HepG2 (cell line): ENCODE measurements at places on chromosomes 6 and 20.
A peak's percentile ranks its signal among the peaks of the same experiment; 100 is the strongest.

DNA sequence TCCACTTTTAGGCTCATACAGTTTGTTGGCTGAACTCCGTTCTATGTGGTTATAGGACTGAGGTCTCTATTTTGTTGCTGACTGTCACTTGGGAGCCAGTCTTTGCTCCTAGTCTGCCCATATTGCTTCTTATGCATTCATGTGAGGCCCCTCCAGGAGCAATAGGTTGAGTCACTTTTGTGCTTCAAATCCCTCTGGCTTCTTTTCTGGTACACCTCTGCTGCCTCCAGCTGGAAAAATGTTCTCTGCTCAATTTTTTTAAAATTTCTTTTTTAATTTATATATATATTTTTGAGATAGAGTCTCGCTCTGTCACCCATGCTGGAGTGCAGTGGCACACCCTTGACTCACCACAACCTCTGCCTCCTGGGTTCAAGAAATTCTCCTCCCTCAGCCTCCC, 42.7 kb upstream of the NOX3 start:
- peak; percentile 49 for DNase-seq

GRCh38 chr20:62732842-62733525, 24.3 kb downstream of the NTSR1 start:
- no peak for DNase-seq

DNA sequence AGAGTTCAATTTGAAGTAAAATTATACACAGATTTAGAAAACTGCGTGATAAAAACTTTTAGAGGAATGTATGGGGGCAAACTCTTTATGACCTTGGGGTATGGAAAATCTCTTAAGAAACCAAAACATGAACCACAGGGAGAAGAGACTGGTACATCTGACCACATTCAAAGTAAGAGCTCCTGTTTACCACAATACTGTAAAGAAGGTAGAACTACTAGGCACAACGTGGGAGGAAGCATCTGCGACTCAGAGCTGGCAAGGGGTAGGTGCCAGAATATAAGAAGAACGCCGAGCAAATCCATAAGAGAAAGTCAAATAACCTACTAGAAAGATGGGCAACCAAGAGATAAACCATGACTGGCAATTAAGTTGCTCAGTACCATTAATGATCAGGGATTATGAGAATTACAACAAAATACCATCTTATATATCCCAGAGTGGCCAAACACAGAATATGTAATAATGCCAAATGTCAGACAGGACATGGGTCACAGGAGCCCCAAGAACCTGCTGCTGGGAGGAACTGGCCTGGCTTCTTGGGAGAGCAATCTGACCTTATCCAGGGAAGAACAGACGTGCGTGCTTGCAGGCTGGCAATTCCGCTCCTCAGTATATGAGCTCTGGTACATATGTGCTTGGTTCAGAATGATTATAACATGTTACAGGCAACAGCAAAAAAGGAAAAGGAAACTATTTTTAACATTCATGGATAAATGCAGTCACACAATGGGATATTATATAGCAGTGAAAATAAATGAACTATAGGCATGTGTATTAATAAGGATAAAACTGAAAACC, 50.2 kb downstream of the INSM1 start:
- DNase-seq, result no peak

DNA sequence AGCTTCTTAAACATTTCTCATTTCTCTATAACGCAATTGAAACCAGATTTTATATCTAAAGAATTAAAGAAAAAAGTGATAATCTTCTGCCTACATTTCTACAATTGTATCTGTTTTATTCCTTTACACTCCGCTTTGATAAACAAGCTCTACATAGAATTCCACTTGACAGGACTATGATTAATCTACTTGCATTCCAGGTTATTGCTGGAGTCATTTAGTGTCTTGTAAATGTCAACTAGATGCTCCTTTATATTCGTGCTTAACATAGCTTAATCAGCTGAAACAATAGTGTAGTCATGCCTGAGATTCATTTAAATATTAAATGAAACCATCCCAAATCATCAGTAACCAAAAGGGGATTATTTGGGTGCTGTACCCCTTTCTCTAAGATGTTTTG, 284.0 kb downstream of the TRDN start:
- DNase-seq, result no peak

GRCh38 chr6:85405853-85406198, 44.1 kb upstream of the NT5E start:
- DNase-seq, result no peak

DNA sequence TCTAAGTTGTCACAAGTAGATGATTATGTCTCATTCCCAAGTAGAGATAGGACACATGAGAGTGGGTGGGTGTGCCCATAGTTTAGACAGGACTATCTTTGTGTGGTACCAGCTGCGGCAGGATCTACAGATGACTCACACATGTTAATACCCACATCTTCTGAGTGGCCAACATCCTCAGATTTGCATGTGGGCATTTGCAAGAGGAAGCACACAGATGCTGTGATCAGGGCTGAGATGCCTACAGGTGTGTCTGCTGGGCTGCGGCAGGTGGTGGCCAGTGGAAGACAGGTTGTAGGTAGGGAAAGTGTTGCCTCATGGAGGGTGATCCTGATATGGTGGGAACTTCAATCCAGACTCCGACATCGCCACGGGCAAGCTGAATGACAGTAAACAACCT, 50.8 kb downstream of the UTRN start:
- DNase-seq, result no peak

- no peak for DNase-seq
Observed at GRCh38 chr6:22466665-22467245, 102.6 kb upstream of the HDGFL1 start.

DNA sequence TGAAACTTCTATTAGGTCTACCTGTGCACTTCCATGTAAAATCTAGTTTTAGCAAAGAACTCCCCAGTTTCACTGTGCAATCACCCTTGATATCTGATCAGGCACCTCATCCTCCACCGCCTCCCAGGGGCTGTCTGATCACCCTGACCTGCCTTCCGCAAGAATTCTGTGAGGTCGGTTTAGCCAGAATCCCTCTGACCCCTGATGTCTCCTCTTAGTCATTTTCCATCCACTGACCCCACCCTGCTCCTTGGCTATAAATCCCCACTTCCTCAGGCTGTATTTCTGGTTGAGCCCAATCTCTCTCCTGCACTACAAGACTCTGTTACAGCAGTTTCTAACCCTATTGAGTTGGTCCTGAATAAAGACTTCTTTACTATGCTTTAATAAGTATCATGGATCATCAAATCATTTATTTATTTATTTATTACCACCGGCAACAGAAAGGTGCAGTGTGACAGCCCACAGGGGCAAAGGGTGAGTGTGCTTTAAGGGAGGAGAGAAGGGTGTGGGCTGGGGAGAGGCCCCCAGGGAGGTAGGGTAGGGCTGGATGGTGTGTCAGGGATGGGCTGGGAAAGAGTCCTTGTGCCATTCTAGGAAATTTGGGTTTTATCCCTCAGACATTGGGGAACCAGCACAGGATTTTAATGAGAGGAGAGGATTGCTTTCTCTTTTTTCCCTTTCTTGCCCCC, 11.2 kb upstream of the SERPINB6 start:
- no peak for DNase-seq

DNA sequence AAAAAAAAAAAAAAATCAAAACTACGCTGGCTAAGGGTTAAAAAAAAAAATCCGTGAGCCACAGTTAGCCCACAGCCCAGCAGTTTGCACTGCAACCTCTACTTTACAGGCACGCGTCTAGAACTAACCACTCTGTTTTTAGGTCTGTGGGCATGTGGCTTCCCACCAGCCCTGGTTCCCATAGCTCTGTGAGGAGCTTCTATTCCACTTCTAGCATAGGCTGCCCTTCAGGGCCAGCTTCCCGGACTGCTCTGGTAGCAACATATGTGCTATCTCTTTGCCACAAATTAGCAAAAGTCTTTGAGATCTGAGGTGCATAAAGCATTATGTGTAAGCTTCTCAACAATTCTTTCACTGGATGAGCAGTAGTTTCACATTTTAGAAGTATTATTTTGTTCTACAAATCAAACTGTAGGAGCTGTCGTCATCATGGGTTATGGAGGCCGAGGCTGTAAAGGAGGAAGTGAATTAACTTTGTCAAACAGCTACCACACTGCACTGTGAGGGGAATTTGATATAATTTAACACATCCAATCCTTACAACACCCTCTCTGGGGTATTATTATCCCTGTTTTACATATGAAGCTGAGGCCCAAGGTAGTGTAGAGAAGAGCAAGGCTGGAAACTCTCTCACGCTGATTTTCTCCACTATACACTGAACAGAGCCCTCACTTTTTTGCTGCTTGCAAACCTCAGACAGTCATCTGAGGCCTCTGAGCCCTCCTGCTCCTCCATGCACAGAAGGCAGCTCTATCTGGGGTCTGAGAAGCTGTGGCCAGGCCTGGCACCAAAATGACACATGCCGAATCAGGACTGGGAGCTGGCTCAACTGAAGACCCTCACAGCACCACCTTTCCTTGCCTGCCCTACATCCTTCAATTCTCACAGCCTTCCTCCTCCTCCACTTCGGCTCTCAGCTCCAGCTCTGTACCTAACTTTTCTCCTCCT, 35.4 kb downstream of the MAN1A1 start:
- DNase-seq, result no peak

GRCh38 chr6:104632588-104632987, 227.1 kb downstream of the HACE1 start:
- no peak for DNase-seq

DNA sequence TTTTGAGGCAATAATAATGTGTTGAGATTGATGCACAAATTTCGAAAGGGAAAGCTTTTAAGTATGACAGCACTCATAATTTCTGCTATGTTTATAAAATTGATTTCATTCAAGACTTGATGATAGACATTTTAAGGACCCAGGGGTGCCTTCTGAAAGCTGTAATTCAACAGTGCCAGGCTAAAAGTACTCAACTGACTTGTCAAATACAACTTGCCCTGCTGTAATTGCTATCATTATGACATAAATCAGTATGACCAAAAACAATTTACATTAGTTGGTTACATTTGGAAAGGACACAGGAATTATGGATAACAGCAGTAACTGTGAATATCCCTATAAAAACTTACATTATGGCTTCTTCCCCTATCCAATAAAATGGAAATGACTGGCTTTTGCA, 178.9 kb downstream of the MMUT start:
- DNase-seq, result no peak

DNA sequence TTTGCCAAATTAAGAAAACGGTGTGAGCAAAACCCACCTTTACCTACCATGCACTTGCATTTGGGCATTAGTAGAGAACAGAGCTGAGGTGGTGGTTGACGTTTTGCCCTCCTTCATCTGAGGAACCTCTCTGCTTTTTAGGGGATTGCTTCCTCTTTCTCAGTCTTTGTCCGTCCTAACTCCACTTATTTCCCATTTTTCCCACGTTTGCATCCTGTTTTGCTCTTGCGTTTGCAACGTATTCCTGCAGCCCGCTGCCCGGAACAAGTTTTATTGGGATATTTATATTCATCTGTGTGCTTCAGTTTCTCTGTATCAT, 374 bp upstream of the SERINC1 start:
- no peak for DNase-seq

DNA sequence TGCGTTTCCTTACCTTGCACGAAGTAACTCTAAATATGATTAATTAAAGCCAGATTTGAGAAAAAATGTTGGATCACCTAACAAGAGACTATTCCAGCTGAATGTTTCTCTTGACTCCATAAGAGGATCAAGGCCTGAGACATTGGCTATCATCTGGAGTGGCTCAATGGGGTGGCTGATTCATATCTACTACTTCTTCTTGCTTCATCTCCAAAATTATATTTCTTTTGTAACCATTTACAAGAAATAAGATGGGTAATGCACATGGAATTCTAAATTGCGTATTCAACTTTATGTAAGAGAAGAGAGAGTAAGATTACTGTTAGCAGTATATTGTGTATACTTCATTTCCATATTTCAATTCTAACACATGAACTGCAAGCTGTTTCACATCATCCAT, 819.0 kb upstream of the EYS start:
- DNase-seq, result no peak

DNA sequence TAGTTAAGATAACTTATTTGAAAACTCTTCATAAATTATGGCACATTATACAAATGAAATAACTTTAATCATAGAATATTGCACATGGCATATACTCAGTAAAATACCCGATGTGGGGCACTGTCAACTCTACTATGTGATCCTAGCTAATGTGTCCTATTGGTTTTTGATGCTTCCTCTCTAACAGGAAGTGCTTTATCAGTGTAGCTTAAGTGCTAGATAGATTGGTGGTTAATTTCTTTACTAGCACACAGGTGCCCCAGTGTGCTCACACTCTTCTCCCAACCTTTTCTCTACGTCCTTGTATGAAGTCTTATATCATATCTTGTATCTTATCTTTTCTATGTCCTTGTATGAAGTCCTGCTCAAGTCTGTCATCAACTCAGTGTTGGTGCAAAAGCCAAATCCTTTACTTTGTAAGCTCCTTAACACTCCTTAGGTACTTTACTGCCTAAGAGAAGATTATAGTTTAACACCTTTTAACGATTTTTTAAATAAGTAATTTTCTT, 358.9 kb downstream of the CENPW start:
- no peak for DNase-seq

DNA sequence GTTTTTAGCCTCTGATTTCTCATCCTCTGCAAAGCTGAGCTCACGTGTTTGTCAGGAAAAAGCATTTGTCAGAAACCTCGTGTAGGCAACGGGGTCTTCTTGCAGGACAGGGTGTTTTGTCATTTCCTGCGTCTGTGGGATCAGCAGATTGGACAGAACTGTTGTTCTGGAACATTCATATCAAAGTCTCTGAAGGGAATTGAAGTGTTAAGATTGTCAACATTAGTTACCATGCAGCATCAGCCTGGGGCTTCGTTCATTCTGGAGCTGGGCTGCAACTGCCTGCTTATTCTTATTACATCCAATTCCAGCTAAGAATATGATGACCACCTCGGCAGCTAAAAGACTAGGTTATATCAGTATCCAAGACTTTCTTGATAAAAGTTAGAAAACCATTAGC, 71.0 kb upstream of the RALGAPA2 start:
- no peak for DNase-seq

- no peak for DNase-seq
Observed at GRCh38 chr20:25529295-25529951, 55.9 kb downstream of the NINL start.

GRCh38 chr6:119829006-119829405, 479.4 kb upstream of the MAN1A1 start:
- DNase-seq, result no peak

DNA sequence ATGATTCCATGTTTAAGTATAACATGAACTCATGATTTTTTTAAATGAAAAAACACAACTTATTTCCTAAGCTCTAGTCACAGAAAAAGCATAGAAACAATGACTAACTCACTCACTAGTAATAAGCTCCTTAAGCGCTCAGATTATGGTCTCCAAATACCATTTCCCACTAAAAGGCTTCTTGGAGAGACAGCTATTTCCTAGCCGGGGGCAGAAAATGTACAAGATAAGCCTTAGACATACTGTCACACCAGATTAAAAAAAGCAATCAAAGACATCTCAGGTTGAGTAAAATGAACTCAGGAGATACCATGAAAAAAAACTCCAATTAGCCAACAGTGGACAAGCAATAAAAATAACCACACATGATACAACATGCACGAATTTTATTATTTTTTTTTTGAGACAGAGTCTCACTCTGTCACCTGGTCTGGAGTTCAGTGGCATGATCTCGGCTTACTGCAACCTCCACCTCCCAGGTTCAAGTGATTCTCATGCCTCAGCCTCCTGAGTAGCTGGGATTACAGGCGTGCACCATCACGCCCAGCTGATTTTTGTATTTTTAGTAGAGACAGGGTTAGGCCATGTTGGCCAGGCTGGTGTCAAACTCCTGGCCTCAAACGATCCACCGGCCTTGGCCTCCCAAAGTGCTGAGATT, 14.9 kb downstream of the SRPK1 start:
- no peak for DNase-seq

- DNase-seq, result no peak
Observed at GRCh38 chr6:16334671-16335070, 96.3 kb downstream of the GMPR start.

GRCh38 chr6:35489995-35490791, 6.7 kb downstream of the TEAD3 start:
- no peak for DNase-seq
